ENCODE measurements at places on chromosomes 11 and 22.

DNA sequence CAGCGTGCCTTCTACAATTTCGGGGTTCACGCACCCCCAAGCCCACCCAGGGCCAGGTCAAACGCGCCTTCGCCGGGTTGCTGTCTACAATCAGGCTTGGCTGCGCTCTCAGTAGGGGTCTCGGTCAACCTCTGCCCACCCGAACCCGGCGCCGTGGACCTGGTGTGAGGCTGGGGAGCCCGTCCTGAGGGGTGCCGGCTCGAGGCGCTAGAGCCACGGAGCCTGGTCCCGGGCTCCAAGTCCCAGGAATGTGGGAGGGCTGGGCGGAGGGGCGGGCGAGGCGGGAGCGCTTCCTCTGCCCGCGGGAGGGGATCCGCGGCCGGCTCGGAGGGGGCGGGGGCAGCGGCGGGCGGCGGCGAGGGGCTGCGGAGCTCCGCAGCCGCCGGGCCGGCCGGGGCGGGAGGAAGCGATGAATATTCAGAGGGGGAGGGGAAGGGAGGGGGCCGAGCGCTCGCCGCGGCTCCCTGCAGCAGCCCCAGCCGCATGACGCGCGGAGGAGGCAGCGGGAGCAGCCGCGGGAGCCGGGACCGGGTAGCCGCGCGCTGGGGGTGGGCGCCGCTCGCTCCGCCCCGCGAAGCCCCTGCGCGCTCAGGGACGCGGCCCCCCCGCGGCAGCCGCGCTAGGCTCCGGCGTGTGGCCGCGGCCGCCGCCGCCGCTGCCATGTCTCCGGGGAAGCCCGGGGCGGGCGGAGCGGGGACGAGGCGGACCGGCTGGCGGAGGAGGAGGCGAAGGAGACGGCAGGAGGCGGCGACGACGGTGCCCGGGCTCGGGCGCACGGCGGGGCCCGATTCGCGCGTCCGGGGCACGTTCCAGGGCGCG lies at the start of gene PTPRJ:
TSS of gene PTPRJ (plus strand) at position 472 of the 819 bp plus-strand sequence. CDS start 354 bp downstream, outside the sequence.
- DNase-seq, result peak; percentile 48

DNA sequence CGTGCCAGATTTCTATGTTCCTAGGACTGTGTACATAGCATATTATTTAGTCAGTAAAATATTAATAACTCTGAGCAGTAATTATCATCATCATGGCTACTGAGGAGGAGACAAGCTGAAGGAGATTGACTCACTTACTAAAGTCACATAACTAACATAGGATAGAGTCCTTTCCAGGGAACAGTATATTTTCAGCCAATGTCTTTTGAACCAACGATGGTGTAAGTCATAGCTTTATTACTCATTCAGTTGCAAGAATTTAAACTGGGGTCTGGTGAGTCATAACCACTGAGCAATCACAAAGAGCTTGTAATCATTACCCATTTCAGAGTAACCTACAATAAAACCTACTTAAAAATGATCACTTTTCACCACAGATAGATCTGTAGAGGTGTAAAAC lies 1564.8 kb upstream of the TENM4 start:
- peak; percentile 76 for DNase-seq

- DNase-seq, result no peak
These were observed 22.5 kb upstream of the KRTAP5-7 start for GRCh38 chr11:71504531-71504930.

DNA sequence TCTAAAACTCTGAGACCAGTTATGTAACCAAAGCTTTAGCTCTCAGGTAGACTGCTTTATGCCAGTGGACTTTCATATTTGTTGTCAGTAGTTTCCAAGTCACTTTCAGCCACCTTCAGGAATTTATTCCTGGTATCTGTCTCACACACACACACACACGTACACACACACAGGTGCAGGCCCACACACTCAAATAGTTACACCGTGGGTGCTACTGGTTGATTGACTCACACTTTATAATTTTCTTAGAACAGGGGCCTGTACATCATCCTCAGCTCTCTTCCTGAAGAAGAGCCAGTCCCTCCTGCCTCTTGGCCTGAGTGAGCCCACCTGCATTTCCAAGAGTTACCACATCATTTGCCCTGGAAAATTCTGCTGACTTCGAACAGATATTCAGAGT lies 555.2 kb downstream of the SOX6 start:
- DNase-seq, result no peak

- DNase-seq, result no peak
These were observed 3.3 kb upstream of the POLR2G start for GRCh38 chr11:62757846-62758788.

DNA sequence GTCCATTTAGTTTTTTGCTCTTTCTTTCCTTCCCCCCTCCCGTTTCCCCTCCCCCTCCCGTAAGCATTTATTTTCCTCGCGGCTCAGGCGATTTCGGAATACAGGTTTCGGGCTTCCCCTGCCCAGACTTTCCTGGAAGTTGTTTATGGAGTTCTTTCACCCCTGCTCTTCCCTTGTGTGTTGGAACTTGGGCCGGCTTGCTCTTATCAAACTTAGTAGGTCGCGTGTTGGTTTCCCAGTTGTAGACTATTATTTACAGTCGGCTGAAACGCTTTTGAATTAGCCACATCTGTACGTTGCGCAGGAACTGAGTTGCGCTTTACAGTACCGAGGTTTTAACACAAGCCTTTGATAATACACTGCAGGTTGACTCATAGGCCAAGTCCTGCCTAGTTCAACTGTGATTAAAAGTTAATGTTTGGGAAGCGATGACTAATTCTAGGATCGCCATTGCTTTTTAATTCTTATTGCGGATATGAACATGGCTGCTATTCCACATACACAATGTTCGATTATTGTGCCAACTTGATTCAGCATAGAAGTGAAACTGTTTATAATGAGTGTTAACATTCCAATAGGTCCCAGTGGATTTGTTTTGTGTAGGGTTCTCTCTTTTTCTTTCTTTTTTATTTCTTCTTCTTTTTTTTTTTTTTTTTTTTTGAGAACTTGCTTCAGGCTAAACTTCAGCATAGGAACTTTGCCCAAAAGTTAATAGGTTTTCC lies 1.7 kb downstream of the YAP1 start:
- peak; percentile 88 for DNase-seq

- DNase-seq, result no peak
These were observed 33.2 kb downstream of the ZNF195 start for GRCh38 chr11:3345736-3346135.

DNA sequence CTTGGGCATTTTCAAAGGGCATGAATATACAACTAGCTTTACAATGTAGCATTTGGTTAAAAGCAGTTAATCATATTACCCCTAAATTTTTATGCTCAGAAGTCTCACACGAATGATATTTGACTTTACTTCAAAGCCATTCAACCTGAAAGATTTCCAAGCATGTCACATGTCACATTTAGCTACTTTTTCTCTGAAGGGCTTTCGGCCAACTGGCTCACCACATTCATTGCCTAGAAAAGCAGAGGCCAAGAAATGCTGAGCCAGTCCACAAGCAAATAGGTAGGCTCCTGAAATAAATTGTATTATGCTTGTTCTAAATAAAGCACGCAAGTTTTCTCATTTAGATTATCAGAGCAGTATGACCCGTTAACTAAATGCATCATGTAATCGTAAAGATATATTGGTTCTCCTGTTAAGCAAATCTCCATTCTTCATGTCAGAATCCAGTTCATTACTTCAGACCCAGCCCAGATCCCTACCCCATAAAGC lies 30.6 kb downstream of the PAX6 start:
- DNase-seq, result no peak

GRCh38 chr22:29702000-29702930 lies 17.5 kb upstream of the CABP7 start:
- no peak for DNase-seq

- no peak for DNase-seq
These were observed 8.8 kb downstream of the TRAF6 start for GRCh38 chr11:36501236-36501635.

- no peak for DNase-seq
These were observed 8.7 kb downstream of the TRIM22 start for GRCh38 chr11:5698281-5698680.

- DNase-seq, result no peak
These were observed 68.4 kb upstream of the CLNS1A start for GRCh38 chr11:77705876-77706579.

- DNase-seq, result no peak
These were observed 921.0 kb downstream of the KCNA4 start for GRCh38 chr11:29095821-29096220.

DNA sequence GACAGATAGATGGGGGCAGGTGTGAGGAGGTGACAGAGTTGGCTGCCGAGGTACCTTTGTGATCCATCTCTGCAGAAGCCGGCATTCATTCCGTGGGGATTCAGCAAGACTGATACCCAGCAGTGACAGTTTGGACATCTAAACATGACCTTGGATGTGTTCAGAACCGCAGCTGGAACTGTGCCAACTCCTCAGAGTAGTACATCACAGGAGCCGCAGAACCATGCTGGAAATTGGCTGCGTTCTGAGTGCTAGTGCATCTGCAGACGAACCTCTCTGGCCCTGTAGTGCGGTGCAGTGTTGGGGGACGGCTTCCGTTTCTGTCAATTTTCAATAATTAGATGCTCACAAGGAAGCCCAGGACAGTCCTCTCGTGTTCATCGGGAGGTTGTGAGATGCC lies 772.1 kb downstream of the NTM start:
- DNase-seq, result no peak

DNA sequence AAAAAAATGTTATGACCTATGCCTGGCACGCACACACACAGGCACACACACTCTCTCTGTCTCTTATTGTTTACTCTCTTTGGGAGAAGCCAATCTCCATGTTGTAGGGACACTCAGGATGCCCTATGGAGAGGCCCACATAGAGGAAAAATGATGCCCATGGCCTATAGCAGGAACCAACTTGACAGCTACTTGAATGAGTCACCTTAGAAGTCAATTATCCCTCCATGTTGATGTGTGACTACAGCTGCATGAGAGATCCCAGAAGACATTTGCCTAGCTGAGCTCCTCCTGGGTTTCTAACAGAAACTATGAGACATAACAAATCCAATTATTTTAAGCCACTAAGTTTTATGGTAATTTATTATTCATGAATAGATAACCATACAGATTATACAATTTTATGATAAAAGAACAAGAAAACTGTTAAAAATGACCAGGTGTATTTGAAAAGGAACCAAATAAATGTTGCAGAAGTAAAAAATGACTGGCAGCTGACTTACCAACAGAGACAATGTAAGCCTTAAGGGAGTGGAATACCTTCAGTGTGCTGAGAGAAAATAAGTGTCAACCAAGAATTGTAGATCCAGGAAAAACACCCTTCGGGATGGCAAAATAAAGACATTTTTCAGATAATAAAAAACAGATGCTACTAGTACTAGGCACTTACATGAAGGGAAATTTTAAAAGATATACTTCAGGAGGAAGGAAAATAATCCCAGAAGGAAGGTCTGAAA lies 403.7 kb upstream of the SYN3 start:
- DNase-seq, result no peak

DNA sequence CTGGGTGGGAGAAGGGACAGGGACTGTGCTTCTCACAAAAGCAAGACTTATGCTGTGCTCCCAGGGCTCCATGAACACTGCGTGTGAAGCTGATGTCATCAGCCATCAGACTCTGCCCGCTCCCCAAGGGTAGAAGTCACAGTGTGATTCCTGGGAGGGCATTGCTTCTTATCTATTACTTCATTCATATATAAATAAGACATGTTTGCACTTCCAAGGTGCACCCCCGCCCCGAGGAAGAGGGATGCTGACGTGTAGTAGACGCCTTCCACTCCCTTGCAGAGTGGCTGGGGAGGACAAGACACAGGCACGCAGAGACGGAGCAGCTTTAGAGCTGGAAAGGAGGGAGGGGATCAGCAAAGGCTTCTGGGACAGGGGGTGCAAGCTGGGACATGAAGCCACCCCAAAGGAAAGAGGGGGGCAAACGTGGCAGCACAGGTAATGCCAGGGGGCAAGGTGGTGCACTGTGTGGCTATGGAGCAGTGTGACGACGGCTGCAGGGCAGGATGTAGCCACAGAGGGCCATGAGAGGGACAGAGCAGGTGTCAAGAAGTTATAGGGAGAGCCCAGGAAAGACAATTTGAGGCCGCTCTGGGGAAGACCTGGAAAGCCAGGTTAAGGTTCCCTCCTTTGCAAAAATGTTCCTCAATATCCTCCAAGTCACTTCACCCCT lies 558.5 kb downstream of the MN1 start:
- peak; percentile 22 for DNase-seq

GRCh38 chr22:50660306-50660705 lies 12.3 kb upstream of the SHANK3 start:
- DNase-seq, result no peak

DNA sequence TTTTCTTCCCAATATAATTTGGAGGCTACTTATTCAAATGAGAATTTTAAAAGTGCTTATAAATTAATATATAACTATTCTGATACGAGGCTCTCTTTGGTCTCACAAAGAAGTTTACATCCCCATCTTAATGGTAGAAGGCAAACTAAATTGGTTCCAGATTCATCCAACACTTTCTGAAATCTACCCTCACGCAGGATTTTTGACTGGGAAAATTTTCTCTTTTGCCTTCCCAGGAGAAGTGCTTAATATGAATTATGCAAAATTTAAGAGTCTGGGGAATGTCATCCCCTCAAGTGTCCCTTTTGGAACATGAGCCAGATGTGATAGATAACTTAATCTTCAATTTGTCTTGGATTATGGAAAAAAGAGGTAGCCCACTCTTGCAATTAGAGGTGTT lies at the start of gene OR4C11:
TSS of gene OR4C11 (minus strand) at position 101 of the 400 bp plus-strand sequence. CDS start 3,272 bp downstream, outside the sequence.
- no peak for DNase-seq

DNA sequence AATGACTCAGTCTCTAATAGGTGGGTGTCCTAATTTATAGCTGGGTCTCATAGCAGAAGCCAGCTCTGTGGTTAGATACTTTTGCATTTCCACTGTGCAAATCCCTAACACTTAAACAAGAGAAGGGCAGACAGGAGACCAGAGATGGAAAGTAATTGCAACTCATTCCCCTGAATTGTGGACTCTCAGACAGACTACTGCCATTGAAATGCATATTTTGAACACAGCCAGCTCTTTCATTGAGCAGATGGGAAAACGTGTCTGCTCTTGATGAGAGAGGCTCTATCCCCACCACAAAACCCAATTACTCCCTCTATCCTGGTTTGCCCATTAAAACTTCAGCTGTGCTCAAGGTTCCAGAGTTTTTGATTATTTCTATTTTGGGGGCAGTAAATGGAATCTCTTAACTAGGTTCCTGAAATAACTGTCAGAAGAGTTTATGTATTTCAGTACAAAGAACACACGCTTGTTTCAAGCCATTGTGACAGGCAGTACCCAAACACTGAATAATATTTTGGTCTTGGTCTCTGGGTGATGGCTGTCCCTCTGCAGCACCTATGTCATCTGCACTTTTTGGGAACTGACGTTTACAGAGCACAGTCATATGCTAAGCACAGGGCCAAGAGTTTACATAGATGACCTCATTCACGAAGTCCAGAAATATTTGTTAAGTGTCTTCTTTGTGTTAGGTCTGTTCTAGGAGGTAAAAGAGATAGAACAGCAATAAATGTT lies 41.7 kb downstream of the FAM227A start:
- no peak for DNase-seq

- no peak for DNase-seq
These were observed 230.6 kb upstream of the TENM4 start for GRCh38 chr11:79671401-79671800.

- DNase-seq, result no peak
These were observed 7.3 kb downstream of the TRIM34 start for GRCh38 chr11:5631969-5632635.

Data from fibroblast of pulmonary artery (primary cell).